Stimulated activated CD8-positive, alpha-beta memory T cell treated with anti-CD3 and anti-CD28 coated beads, Interleukin-15, amount 100 ng/mL, for 4 hours (primary cell): ENCODE measurements at places on chromosomes 3 and 15.

GRCh38 chr3:104510131-104510849, 856.4 kb upstream of the ALCAM start:
- no peak for DNase-seq

DNA sequence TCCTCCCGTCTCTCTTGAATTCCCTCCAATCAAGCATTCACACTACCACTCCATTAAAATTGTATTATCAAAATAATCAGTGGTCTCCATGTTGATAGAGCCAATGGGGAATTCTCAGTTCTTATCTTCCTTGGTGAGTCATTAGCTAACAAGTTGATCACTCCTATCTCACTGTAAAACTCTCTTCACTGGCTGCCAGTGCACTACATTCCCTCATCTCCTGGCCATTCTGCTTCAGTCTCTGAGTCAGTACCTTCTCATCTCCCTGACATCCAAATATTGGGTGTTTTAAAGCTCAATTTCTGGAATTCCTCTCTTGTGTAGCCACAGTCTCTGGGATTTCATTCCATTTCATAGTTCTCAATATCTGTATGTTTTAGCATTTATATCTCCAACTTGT, 175.2 kb downstream of the ALDH1A2 start:
- DNase-seq: no peak

DNA sequence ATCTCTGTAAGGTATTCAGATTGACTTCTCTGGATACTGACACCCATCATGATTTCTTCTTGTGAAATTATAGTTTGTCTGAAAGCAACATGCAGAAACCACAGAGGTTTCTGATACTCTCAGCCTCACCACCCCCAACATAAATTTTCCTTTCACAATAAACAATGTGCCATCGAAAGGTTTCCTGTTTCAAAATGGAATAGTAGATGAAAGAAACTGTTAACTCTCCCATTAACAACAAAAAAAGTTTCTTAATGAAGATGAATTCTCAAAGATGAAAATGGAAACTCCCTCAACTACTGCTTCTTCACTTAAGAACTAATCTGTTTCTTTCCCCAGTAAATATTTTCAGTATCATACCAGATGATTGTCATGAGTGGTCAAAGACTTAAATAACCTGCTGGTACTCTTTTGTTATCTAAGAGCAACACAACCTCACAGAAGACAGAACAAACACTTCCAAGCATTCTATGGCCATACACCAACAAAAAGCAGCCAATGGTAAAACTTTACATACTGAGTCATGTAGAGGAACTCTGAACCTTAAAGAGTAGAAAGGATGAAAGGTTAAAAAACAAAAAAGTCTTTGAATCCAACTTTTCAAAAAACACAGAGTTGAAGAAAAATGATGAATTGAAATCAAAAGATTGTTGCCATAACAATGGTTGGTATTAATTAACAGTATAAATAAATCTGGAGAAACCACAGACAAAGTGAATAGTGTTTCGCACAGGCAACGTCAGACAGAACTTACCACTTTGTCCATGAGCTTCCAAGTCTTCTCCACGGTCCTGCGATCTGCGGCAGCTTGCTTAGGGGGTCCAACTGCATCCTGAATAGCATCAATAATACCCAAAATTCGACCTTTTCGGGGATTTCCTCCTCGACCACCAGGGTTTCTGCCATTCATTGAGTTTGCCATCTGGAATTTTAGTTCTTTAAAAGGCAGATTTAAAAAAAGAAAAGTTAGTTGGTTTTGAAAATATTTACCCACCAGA, 1.9 kb downstream of the CBLB start:
- no peak for DNase-seq

DNA sequence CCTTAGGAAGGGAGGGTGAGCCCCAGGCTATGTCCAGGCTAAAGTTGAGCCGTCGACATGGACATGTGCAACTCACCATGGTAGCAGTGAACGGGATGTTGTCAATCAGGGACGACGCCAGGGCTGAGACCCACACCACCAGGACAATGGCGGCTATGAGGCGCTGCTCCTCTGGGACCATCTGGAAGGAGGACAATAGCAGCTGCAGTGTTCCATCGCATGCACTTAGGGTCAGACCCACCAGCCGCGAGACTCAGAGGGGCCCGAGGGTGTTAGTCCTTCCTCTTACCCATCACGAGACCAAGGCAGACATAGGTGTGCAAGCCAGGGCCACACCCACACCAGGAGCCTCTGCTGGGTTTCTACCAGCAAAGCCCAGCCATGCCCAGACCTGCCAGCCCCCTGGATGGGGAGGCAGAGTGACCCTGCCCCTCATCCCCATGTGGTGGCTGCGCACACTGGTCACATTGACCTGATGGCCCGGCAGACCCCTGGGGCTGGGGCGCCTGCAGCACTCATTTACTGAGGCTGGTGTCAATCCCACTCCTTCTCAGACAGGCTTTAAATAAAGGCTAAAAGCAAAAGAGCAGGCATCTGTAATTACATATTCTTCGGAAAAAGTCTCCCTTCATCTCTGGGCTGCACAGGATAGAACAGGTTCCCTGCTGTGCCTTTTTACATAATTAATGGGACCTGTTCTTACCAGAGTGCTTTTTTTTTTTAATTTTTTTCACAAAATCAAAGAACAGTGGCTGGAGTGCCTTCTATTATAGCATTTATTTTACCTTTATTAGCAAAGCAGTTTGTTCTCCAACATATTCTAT, 227.8 kb downstream of the OCA2 start:
- DNase-seq: no peak

DNA sequence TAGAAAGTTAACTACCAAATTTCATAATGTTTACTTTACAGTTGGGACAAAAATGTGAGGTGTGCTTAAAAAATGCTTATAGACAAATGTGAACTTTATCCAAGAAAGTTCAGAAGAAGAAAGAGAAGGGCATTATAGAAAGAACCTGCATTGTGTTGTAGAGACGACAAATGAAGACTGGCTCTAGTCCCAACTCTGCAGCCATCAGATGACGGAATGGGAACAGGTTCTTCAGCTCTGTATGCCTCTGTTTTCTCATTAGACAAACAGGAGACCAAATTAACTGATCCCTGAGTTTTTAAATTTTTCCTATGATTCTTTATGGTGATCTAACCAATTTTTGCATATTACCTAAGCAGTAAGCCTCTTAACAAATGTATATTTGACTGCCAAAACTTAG, 49.2 kb downstream of the PDZRN3 start:
- DNase-seq: no peak

DNA sequence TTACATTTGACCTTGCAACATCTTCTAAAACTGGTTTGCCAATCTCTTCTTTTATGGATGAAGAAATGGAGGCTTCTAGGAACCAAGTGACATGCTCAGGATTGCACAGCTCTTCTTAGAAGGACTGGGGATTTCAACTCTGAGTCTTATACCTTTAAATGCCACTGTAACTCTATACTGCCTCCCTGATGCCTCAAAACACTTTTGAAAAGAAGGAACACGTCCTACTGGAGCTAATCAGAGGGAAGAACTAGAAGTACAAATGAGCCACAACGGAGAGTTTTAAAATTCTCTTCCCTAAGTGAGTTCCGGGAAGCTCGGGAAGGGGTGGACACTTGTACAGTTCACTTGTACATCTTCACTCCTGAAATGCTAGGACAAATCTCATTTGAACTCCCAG, 949 bp upstream of the MITF start:
- no peak for DNase-seq

DNA sequence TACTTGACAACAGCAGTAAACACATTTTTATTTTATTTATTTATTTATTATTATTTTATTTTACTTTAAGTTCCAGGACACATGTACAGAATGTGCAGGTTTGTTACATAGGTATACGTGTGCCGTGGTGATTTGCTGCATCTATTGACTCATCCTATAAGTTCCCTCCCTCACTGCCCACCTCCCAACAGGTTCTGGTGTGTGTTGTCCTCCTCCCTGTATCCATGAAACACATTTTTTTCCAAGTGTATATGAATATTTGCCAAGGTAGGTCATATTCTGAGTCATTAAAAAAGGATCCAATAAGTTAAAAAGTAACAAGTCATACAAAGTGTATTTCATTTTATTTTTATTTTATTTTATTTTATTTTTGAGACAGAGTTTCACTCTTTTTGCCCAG, 567.3 kb upstream of the KCNMB2 start:
- no peak for DNase-seq

DNA sequence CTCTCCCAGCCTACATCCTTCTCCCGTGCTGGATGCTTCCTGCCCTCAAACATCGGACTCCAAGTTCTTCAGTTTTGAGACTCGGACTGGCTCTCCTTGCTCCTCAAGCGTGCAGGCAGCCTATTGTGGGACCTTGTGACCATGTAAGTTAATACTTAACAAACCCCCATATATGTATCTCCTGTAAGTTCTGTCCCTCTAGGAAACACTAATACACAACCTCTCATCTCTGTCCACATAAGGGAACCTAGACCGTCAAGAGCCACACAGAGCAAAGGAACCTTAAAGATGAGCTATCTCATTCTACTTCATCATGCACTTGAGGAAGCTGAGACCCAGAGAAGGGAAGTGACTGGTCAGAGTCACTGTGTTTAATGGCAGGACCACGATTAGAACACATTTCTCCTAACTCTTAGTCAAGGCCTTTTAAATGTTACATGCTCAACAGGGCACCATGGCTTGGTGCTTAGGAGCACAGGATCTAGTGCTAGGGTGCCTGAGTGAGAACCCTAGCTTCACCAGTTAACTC, 50.3 kb downstream of the NPTN start:
- no peak for DNase-seq

- DNase-seq: no peak
Measured at GRCh38 chr3:32305361-32305876, 66.9 kb downstream of the CMTM8 start.

- no peak for DNase-seq
Measured at GRCh38 chr15:33675246-33675645, 293.1 kb upstream of the CHRM5 start.

GRCh38 chr15:46242935-46243334, 608.1 kb downstream of the SQOR start:
- no peak for DNase-seq

DNA sequence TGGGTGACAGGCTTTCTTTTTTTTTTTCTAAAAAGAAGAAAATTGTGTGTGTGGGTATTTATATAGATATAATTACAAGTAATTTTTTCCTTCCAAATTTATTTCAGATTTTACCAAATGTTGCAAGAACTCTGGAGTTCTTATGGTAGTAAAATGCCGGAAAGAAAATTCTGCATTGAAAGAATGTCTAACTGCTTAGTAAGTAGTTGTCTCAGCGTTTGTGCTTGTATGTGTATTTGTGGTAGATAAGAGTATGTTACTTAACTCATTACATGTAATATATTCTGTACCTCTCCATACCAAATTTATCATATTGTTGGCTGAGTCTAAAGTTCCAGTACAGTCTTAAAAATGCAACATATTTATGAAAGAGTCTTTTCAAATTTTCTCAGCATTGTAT, 32.3 kb upstream of the ZCWPW2 start:
- no peak for DNase-seq

DNA sequence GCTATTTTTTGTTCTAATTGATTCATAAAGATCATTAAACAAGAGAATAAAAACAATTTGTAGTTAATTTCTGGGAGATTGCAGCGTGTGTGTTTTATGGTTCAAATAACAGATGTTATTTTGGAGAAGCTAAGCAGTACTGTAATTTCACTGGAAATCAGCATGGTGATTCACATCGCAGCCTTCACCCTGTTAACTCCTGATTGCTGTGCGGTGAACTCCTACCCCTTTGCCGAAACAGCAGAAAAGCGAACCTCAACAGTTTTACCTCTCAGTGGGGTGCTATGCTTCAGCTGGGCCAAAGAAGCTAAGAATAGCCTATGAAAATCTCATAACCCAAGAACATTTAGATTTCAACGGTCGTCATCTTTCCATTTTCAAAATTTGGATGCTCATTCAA, 441.5 kb upstream of the RARB start:
- DNase-seq: no peak

GRCh38 chr3:186483611-186484340, 60.4 kb downstream of the CRYGS start:
- no peak for DNase-seq

GRCh38 chr3:72067721-72068120, 282.8 kb upstream of the PROK2 start:
- no peak for DNase-seq

GRCh38 chr3:105853801-105854432, 14.9 kb downstream of the CBLB start:
- DNase-seq: no peak

DNA sequence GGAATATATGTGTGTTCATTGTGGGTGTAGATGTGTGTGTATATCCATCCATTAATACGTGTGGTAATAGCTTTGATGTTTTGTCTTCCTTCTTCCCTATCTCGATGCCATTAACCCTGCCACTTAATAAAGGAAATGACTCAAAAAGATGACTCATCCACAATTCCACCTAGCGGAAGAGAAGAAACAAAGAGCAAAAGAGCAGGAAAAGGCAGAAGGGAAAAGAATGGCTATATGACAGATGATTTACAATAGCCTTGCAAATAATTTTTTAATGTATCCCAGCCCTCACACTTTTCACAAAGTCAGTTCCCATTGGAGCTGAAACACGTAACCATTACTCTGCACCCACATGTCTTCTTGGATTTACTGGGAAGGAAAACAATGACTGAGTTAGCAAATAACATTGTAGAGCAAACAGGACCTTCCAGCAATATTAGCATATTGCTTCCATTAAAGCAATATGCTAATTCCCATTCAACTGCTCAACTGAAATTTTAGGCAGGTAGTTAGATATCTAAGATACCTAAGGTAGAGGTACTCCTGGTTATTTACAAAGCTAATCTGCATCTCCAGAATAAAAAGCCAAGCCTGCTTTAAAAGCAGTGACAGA, 197.2 kb downstream of the KCNAB1 start:
- DNase-seq: no peak

DNA sequence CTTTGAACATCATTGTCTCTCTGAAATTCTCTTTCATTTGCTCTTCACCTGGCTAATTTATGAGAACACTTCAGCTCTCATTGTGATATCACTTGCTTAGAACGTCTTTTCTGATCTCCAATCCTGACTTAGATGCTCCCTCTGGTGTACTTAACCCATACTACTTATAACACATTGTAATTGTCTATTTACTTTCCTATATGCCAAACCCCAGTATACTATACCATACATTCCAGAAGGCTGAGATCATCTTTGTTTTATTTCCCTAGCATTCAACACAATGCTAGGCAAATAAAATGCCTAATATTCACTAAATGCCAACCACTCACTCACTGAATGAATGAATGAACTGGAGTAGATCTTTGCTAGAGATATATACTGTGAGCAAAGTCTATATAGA, 27.0 kb upstream of the PEX5L start:
- no peak for DNase-seq

DNA sequence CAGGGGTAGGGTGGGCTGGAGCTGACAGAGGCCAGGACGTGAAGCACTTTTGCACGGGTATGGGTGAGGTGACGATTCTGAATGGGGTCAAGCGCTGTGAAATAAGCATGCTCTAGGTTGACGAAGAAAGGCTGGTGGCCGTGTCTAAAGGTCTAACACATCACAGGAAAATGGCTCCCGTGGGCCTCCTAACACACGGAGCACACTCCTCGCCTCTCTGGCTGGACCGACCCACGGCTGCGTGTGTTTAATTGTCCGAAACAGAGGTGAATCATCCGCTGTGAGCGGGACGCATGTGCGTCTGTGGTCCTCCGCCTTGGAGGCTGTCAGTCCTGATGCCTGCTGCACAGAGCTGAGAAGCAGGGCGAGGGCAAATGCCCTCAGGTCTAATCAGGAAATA, 130.6 kb downstream of the NSMCE3 start:
- DNase-seq: no peak
